Cerebellar nuclear complex (tissue), 1 donor: ENCODE measurements at places on chromosomes 3 and 15.

GRCh38 chr3:178420033-178420432 lies 116.2 kb upstream of the KCNMB2 start:
- no peak for DNase-seq

DNA sequence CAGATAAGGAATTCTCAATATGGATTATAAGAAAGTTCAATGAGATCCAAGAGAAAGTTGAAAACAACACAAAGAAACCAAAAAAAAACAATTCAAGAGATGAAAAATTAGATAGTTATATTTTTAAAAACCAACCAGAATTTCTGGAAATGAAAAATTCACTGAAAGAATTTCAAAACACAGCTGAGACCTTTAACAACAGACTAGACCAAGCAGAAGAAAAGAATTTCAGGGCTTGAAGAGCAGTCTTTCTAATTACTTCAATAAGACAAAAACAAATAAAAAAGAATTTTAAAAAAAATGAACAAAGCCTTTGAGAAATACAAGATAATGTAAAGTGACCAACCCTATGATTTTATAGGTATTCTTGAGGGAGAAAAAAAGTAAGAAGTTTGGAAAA lies 155.4 kb downstream of the ZMAT3 start:
- DNase-seq = no peak

- DNase-seq = no peak
These were observed 8.5 kb downstream of the LIPC start for GRCh38 chr15:58440158-58440910.

GRCh38 chr15:86615816-86616215 lies 536.1 kb downstream of the AGBL1 start:
- no peak for DNase-seq

GRCh38 chr3:146128179-146128578 lies 32.8 kb downstream of the PLOD2 start:
- no peak for DNase-seq

DNA sequence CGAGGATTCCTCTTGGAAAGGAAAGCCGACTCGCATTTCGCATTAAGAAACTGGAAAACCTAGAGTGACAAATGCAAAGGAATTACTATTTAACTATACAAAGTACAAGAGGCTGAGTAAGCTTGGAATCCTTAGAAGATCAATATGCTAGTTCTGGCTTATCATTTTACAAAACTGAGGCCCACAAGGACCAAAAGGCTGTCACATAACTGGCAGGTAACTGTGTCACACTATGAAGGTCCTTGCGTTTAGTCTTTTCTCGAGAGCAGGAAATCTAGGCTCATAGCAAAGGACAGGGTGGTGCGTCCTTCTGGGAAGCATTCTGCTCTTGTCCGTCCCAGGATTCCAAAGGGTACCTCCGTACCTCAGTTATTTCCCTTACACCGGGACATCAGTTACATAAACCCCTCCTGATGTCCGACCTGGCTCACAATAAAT lies 629 bp downstream of the RPL24 start:
- DNase-seq = no peak
